ENCODE measurements at places on chromosomes 13 and 19.

GRCh38 chr13:97214921-97215320 is 7.2 kb upstream of the MBNL2 start:
- no peak overlapping the region for H3K4me3 ChIP-seq
- no peak for DNase-seq
- H3K36me3 ChIP-seq = no peaks in the 10 kb centered on the region
- H3K4me1 ChIP-seq = peaks cover 31% of the 10 kb centered on the region
- H3K27ac ChIP-seq = no peak overlapping the region

DNA sequence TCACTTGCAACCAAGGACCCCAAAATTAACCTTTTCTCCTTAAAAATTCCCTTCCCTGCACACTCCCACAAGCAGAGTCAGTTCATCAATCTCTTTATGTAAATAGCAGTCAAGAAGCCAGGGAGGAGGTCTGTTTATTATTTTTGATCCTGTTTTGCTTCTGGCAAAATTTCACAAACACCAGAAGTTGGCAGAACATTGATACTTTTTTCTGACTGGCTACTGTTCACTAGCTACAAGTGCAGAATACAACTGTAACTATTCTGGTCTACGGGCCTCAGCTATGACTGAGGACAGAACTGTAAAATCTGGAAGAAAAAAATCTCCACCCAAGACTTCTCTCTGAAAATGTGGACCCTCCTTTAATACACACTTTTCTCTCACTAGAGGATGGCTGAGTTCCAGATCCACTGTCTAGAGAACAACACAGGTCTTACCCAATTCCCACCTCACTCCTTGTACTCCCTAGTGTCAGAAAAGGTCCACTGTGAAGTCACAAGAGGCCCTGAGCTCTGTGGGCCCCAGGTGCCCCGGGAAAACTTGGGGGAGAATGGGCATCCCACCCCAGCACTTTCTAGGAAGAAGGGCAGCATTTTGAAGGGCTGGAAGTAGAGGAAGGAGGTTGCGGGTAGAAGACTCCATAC is 14.5 kb downstream of the STARD13 start:
- no peaks in the 10 kb centered on the region for H3K4me1 ChIP-seq
- no peaks in the 10 kb centered on the region for H3K36me3 ChIP-seq
- DNase-seq = no peak
- H3K27me3 ChIP-seq = peaks cover 7% of the 10 kb centered on the region
- H3K4me3 ChIP-seq = no peak overlapping the region
- no peak overlapping the region for H3K27ac ChIP-seq

GRCh38 chr19:40144151-40144550 is 47.1 kb upstream of the MAP3K10 start:
- no peaks in the 10 kb centered on the region for H3K27me3 ChIP-seq
- H3K4me3 ChIP-seq = peak overlapping the region; percentile 63
- H3K36me3 ChIP-seq = no peaks in the 10 kb centered on the region
- peaks cover 52% of the 10 kb centered on the region for H3K4me1 ChIP-seq
- peak overlapping the region; percentile 88 for H3K27ac ChIP-seq

DNA sequence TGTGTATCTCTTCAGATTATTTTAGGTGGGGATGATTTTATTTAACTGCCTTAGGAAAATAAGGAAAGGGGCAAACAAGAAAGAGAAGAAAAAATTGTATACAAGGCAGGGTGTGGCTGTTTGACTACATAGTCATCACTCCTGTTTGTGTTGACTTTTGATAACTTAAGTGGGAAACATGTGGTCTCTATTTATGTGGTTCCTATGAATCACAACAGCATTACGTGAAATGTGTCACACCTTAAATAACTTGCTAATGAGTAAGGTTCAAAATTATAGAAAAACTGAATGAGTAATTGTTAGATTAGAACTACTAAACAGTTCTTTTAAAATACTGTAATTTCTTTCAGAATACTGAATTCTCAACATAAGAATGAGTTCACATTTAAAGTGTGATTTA is 69.3 kb downstream of the LMO7 start:
- peaks cover 9% of the 10 kb centered on the region for H3K4me1 ChIP-seq
- no peak overlapping the region for H3K4me3 ChIP-seq
- no peak overlapping the region for H3K27ac ChIP-seq
- no peak for DNase-seq
- H3K36me3 ChIP-seq = no peaks in the 10 kb centered on the region

- peak; percentile 13 for DNase-seq
- H3K27me3 ChIP-seq = no peaks in the 10 kb centered on the region
- peak overlapping the region; percentile 58 for H3K27ac ChIP-seq
- H3K4me3 ChIP-seq = peak overlapping the region; percentile 34
- peaks cover 32% of the 10 kb centered on the region for H3K4me1 ChIP-seq
Observed at GRCh38 chr13:79346300-79346914, 59.6 kb downstream of the RBM26 start.

DNA sequence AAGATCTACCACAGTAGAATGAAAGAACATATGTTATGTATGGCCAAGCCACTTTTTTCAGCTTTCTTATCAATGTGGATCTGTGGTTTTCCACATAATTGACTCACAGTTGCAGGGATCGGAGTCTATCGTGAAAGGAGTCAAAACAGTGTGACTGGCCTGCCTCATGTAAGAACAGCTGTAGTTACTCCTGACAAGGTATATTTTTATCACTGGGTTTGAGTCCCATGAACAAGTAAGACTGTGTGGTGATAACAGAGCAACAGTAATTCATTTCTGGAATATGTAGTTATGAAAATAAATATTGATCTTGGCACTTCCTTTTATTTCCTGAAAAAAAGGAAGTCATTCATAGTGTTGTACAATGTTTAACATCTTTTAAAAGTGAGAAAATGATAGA is 416.6 kb downstream of the KLF12 start:
- no peak overlapping the region for H3K4me3 ChIP-seq
- no peaks in the 10 kb centered on the region for H3K27me3 ChIP-seq
- H3K27ac ChIP-seq = no peak overlapping the region
- no peak for DNase-seq
- peaks cover 63% of the 10 kb centered on the region for H3K4me1 ChIP-seq

GRCh38 chr19:57320180-57321084 is at the start of gene ZNF543:
Gene ZNF543, plus strand, starts transcription at chr19:57320472. Its CDS starts 382 bp downstream, at chr19:57320854.
- H3K4me1 ChIP-seq = peaks cover 29% of the 10 kb centered on the region
- peak within 1 kb of the TSS; percentile 89 for H3K27ac ChIP-seq
- H3K4me3 ChIP-seq = peak within 1 kb of the TSS; percentile 89
- DNase-seq = peak; percentile 93

GRCh38 chr19:18291590-18292461 is 10.4 kb upstream of the JUND start:
- no peaks in the 10 kb centered on the region for H3K27me3 ChIP-seq
- H3K4me3 ChIP-seq = peak overlapping the region; percentile 97
- H3K27ac ChIP-seq = peak overlapping the region; percentile 92
- H3K36me3 ChIP-seq = peaks cover 14% of the 10 kb centered on the region
- DNase-seq = peak; percentile 96

DNA sequence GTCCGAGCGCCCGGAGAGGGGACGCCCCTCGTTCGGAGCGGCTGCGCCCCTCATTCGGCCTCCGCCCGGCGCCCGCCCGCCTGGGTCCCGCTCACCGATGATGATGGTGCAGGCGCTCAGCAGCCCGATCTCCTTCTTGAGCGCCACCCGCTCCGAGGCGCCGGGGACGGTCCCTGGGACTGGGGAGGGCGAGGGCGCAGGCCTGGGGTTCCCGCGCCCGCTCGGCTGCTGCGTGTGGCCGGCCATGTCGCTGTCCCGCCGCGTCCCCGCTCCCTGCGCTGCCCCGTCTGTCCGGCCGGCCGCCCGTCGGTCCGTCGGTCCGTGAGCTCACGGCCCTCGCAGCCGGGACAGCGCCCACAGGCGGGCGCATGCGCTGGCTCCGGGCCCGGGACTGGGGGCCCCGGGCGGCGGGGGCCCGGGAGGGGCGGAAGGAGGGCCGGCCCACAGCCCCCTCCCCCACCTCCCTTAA is at the start of gene SLC7A10:
TSS of gene SLC7A10 (minus strand) at position 393 of the 469 bp plus-strand sequence. CDS start at position 246, 147 bp downstream.
- H3K36me3 ChIP-seq = peaks cover 14% of the 10 kb centered on the region
- H3K27ac ChIP-seq = no peak within 1 kb of the TSS
- H3K4me3 ChIP-seq = peak within 1 kb of the TSS; percentile 53
- H3K27me3 ChIP-seq = peaks cover 57% of the 10 kb centered on the region
- DNase-seq = no peak
- H3K4me1 ChIP-seq = peaks cover 10% of the 10 kb centered on the region

DNA sequence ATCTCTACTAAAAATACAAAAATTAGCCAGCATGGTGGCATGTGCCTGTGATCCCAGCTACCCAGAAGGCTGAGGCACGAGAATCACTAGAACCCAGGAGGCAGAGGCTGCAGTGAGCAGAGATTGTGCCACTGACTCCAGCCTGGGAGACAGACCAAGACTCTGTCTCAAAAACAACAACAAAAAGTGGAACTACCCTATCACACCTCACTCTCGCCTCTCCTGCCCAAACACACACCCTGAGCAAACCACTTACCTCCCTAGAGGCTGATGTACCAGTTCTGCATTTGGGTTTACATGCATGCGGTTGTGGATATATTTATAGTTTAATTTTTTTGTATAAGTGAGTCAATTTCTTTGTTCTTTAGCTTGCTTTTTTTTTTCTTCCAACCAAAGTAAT is 7.7 kb upstream of the PTOV1 start:
- DNase-seq = no peak
- no peaks in the 10 kb centered on the region for H3K27me3 ChIP-seq
- peaks cover 11% of the 10 kb centered on the region for H3K36me3 ChIP-seq
- no peak overlapping the region for H3K27ac ChIP-seq
- no peak overlapping the region for H3K4me3 ChIP-seq
- H3K4me1 ChIP-seq = peaks cover 4% of the 10 kb centered on the region

GRCh38 chr19:49071860-49072547 is 495 bp downstream of the KCNA7 start:
- H3K27me3 ChIP-seq = peaks cover 61% of the 10 kb centered on the region
- DNase-seq = peak; percentile 33
- peaks cover 10% of the 10 kb centered on the region for H3K4me1 ChIP-seq

GRCh38 chr19:38142176-38143035 is 81.6 kb downstream of the DPF1 start:
- H3K36me3 ChIP-seq = peaks cover 8% of the 10 kb centered on the region
- H3K4me3 ChIP-seq = no peak overlapping the region
- peak; percentile 67 for DNase-seq
- no peak overlapping the region for H3K27ac ChIP-seq
- peaks cover 8% of the 10 kb centered on the region for H3K4me1 ChIP-seq

GRCh38 chr19:29893606-29894284 is 48.3 kb upstream of the URI1 start:
- H3K36me3 ChIP-seq = no peaks in the 10 kb centered on the region
- DNase-seq = no peak
- no peak overlapping the region for H3K27ac ChIP-seq
- H3K27me3 ChIP-seq = no peaks in the 10 kb centered on the region
- no peaks in the 10 kb centered on the region for H3K4me1 ChIP-seq
- no peak overlapping the region for H3K4me3 ChIP-seq

DNA sequence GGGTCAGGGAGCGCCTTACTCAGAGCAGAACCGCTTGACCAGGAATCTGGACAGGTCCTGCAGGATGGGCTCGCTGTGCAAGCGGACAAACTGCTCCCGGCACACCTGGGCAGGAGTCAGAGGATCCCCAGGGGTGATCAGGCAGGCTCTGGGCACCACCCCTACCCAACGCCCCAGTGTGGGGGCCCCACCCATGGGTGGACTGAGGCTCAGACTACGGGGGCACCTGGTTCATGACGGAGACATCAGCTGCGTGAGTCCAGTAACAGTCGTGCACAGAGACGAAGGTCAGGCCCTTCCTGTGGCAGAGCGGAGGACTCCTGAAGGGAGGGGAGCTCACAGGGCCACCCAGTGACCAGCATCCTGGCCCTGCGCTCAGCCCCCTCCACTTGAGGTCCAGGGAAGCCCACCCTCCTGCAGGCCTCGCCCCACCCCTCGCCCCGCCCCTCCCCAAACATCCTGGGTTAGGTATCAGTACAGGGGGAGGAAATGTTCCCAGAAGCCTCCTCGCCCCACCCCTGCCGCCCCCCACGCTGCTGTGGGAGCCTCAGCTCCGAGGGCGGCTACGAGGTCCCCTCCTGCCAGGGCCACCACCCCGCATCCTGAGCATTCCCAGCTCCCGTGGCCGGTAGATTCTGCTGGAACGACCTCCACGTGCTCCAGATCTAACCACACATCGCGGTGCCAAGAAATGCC is 15.6 kb downstream of the POLRMT start:
- no peaks in the 10 kb centered on the region for H3K27me3 ChIP-seq
- H3K4me3 ChIP-seq = no peak overlapping the region
- H3K27ac ChIP-seq = no peak overlapping the region
- peaks cover 8% of the 10 kb centered on the region for H3K4me1 ChIP-seq

DNA sequence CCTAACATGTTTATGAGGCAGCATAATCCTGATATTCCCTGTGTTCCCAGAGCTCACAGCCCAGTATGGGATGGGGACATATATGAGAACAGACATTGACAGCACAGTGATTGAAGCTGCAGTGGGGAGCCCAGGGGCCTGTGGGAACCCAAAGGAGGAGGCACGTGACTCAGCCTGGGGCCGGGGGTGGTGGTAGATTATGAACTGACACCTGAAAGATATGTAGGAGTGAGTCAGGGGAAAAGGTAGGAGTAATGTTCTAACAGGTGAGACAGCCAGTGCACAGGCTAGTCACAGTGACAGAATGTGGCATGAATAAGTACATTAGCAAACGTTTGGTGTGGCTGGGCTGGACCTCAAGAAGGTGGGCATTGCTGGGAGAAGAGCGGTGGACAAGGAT is 29.0 kb downstream of the CKM start:
- no peak for DNase-seq
- peaks cover 23% of the 10 kb centered on the region for H3K36me3 ChIP-seq
- H3K27me3 ChIP-seq = no peaks in the 10 kb centered on the region
- no peak overlapping the region for H3K4me3 ChIP-seq

DNA sequence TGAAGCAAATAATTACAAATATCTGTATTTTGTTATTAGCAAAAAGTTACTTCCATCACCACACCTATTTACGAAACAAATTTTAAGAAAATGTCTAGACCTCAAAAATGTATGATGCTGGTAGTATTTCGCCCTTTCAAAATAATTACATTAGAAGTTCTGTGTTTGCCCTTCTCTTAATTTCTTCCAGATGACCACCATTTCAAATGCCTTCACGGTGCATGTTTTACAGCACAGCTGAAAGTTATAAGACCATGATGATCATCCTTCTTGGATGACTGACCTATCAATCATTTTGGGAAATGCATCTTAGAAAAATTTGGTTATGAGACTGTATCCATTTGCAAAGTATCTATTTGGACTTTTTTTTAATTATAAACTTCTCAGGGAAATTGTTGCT is 390.8 kb downstream of the SLITRK6 start:
- no peak overlapping the region for H3K4me3 ChIP-seq
- no peaks in the 10 kb centered on the region for H3K36me3 ChIP-seq
- H3K27ac ChIP-seq = no peak overlapping the region
- DNase-seq = no peak
- no peaks in the 10 kb centered on the region for H3K27me3 ChIP-seq

DNA sequence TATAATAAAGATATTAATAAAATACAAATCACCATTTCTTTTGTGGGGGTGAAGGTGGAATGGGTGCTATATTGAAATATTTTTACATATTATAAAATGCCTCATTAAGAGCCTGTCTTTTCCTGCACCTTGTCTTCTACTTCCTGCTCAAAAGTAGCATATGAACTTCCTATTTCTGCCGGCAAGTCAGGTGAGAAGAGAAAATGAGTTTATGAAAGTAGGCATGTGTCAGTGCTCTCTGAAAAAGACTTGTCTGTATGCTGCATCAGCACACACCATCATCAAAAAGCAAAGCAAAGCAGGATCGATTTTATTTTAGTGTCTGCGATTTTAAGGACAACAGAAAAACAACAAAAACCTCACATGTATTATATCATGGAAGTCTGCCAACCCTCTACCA is 114.2 kb downstream of the RAP2A start:
- no peak for DNase-seq
- H3K27me3 ChIP-seq = peaks cover 5% of the 10 kb centered on the region
